ENCODE measurements at places on chromosomes 4 and X.

DNA sequence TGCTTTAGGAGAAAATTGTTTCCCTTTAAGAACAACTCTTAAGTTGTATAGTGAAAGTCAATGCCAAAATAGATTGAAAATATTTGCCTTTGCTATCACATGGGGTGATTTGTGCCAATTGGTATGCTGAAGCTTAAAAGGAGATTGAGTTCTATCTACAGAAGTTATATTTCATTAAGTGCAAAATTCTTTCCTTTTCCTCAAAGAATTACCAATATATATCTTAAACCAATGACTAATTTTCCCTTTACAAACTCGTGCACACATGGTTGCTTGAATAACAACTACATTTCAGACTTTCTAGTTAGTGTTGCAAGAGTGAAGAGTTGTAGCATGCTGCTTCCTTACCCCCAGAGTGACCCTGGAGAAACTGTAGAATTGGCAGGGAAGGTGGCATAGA is 990.0 kb upstream of the PABPC4L start:
- DNase-seq = no peak

DNA sequence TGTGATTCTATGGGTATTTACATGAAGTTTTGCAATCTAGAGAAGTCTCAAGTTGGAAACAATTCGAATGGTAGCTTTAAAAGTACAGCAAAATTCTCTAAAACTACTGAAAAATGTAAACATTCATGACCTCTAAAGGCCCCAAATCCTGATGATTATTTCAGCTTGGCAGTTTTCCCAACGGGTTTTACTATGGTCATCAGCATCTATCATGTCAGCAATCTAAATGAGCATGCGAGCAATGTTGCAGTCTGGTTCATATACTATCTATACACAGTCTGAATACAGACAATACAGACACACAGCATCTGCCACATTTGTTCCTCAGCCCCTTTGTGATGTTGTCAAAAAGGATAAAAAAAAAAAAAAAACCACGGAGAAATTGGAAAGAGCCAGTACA is 790.3 kb upstream of the HTR2C start:
- DNase-seq = no peak

DNA sequence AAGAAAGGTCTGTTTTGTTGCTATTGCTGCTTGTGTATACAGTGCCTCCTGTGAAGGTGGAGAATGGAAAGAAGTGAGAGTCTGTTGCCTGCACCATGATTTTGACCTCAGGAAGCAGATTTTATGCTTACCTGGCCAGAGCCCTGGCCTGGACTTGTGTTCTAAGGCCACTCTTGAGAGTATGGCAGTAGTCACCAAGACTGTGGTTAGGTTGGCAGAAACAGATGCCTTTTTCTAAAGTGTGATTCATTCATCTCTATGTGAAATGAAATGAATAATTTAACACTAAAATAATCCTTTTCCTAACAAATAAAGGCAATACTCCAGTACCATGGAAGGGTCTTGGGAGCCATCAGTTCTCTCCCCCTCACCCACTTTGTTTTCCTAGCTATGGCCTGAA is 161.8 kb downstream of the DCLK2 start:
- DNase-seq = no peak

- DNase-seq = no peak
Observed at GRCh38 chr4:163070023-163070422, 96.7 kb downstream of the NAF1 start.
